ENCODE measurements at places on chromosomes 13 and 19.

DNA sequence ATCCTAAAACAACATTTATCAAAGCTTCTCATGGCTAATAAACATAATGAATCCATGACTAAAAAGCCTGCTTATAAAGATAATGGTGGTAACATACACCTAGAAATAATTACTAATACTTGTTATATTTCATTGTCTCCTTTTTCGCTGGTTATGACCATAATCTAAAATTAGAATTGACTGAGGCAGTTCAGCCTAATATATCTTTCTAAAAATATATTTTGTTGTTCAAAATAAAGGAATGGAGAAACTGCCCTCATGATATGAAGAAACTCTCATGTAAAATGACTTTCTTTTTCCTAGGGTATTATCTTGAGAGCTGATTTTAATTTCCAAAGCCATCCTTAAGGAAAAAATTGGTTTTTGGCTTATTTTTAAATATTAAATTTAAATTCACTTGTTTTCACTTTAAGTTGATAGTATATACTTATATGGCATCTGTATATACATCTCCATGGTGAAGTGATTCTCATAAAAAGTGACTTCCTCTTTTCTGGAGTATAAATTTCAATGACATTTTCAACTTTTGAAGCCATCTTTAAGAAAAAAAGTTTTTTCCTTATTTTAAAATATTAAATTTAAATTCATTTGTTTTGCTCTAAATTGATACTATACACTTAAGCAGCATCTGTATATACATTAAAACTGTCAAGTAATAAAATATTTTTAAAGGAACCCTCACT is 204.6 kb downstream of the VWA8 start:
- no peak for DNase-seq

- DNase-seq: no peak
Measured at GRCh38 chr19:30212574-30212973, 159.6 kb upstream of the ZNF536 start.

DNA sequence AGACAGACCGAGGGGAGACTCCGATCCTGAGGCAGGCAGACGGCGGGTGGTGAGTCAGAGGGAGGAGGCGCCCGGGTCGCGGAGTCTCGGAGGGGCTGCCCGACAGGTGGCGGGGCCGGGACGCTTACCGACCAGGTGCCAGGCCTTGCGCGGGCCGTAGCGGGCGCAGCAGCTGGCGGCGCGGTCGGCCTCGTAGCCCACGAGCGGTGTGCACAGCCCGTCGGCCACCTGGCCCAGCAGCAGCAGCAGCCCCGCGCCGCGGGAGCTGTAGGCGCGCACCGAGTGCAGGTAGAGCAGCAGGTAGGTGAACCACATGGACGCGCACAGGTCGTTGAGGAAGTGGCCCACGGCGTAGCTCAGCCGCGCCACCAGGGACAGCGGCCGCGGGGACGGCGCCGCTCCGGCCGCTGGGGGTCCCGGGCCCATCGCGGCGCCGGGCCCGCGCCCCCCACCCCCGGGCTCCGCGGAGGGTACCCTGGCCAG is 367 bp downstream of the MFSD12 start:
- peak; percentile 80 for DNase-seq

- DNase-seq: no peak
Measured at GRCh38 chr19:13794398-13794756, 866 bp upstream of the ZSWIM4 start.

GRCh38 chr13:41408746-41409145 is 48.6 kb upstream of the RGCC start:
- no peak for DNase-seq

GRCh38 chr19:7899751-7900378 is 3.8 kb upstream of the MAP2K7 start:
- no peak for DNase-seq

Measured in activated CD8-positive, alpha-beta T cell treated with anti-CD3 and anti-CD28 coated beads for 36 hours (primary cell).